NCI-H187 treated with DMSO at 0.1 percent for 48 hours (cell line): ENCODE measurements at places on chromosomes 5 and 9.

DNA sequence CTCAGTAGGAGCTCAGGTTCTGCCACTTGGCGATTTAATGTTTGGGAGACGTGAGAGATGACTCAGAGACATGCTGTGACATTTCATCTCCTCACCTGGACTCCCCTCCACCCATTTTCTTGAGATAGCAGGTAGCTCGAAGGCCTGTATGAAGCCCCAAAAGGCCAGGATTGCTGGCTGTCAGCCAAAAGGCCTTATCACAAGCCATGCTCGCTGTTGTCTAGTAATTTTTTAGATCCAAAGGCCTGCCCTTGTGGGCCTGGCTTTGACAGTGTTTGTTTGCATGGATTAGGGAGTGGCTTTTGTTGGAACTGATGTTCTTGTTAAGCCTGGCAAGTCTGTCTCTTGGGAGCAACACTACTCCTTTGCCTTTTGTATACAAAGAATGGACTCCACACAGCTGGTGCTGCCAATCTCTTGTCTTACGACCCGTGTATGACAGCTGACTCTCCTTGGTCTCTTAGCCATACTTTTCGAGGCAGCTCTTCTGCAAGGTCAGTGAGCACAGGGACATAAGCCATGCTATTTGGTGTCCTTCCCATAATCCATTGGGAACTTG is 22.7 kb downstream of the CAVIN4 start:
- DNase-seq, result peak; percentile 78

DNA sequence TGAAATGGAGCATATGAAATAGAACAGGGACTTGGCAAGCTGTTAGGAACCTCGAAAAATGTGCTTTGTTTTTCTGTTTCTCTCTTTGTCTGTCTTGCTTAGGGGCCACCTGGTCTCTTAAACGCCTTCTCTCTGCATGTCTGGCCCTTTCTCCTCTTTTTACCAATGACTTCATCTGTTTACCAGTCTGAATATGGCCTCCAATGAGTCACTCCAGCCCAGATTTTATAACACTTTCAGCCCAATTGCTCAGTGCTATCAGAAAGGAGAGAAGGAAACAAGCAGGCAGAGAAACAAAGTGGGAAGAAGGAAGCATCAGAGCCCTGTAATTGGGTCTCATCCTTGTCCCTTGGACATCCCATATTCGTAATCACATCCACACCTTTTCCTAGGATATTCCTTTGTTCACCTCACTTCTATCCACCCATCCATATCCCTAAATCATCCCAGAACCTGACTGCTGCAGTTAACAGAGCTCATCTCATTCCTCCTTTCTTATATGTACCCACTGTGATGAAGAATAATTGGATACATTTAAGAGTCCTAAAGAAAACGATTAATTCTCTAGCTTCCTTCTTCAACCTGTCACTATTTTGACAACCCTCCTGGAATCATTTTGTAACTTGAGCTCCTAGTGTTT is 151.8 kb upstream of the GPR151 start:
- DNase-seq, result peak; percentile 38

DNA sequence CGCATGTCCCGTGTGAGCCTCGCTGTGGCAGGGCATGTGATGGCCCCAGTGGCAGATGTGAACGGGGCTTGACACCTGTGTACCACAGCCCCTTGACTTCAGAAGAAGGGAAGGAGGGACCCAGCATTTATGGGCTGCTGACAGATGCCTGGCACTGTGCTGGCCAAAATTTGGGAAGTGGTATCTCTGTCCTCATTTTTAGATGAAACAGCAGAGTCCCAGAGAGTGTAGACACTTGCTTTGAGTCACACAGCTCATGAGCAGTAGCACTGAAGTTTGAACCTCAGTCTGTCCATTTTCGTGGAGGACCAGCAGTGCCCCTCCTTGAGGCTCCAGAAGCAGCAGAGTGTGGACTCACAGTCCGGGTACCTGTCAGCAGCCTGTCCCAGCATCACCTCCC is 16.5 kb downstream of the NEK6 start:
- no peak for DNase-seq

GRCh38 chr5:160938532-160938931 is 86.5 kb upstream of the ATP10B start:
- DNase-seq, result no peak

- DNase-seq, result no peak
These were observed 4.7 kb upstream of the PPP1R26 start for GRCh38 chr9:135474915-135475314.

DNA sequence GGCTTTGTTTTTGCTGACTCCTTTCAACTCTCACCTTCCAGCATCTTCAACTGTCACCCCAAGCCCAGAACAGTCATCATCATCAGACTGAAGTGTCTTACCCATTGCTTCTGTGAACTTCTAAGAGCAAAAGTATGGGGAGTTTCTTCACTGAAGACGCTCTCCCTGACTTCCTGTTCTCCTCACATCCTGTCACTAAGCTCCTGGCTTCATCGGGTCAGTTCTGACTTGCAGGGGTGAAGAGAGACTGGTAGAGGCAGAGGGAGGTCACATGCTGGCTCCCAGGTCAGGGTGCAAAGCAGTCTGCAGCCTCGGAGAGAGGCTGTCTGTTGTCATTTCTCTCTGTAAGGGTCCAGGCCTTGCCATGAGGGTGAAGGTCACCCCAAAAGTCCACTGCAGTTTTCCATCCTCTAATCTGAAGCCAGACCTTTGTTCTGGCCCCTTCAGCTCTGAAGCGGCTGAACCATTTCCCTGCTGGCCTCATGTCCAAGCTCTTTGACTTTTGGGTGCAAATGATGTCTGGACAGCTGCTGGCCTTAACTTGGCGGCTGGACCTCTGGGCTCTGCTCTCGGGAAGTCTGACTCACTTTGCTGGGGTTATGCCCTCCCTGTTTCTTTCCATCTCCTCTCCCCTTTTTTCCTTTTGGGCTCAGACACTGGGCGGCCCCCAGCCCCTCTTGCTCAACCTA is 305.0 kb downstream of the RAB3C start:
- DNase-seq, result no peak

DNA sequence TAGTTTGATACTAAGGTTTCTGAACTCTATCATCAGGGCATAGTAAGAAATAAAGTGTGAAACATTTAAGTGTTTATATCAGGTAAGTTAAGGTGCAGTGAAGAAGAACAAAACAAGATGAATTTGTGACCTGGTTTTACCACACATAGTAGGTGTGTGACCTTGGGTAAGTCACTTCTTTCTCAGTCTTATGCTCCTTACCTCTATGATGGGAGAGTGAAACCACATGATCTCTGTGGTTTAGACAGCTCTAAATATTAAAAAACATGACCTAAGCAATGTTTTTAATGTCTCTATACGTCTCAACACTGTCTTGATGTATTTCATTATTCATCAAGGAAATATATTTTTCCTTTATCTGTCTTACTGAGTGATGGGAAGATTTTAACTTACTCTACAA is 629.6 kb upstream of the DMAC1 start:
- no peak for DNase-seq
